Mesenchymal stem cell (in vitro differentiated cells and primary cell): ENCODE measurements at places on chromosomes 4 and X.

GRCh38 chr4:127936974-127937373 is 28.0 kb downstream of the MFSD8 start:
- peak; percentile 7 for DNase-seq

DNA sequence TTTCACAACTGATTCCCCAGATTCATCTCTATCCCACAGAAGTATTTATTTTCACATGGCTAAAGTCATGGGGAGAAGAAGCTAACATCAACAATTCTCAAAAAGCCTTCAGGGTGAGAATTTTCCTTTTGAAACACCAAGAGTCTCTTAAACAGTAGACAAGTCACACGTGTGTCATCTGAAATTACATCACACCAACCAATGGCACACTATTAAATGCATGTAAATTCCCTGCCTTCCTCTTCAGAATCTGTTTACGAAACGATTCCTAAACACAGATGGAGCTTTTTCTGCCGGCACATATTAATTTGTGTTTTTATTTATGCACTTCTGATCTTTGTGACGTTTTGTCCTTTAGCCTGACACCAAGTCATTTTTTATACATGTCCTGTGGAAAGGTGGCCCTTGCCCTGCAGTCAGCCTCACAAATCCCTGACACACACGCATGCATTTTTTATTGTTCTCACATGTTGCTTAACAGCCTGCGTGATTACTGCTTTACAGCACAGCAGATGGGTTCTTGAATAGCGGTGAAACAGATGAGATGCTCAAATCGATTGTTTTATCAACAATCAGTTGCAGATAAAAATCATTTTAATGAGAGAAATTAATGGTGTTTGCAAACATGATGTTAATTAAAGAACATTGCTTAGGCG is 735.9 kb upstream of the TENM3 start:
- DNase-seq, result no peak

DNA sequence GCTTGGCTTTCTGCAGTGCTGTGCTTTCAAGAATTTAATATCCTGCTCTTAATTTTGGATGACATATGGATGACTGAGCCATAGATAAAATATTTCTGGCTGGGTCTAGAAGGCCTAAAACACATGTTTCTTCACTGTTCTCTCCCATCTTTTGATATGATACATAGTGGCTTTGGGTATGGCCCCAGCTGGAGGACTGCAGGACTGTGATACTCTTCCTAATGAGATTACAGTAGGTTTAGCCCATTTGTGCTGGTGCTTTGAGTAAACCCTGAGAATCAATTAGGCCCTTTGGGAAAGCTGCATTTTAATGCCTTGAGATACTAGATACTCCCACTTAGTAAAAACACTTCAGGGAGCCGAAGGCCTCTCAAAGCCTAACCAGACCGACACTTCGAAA is 38.0 kb downstream of the KIT start:
- no peak for DNase-seq

GRCh38 chrX:13597874-13598273 is 28.5 kb downstream of the EGFL6 start:
- peak; percentile 7 for DNase-seq

- DNase-seq, result no peak
Measured at GRCh38 chr4:10640561-10641201, 43.9 kb downstream of the CLNK start.

DNA sequence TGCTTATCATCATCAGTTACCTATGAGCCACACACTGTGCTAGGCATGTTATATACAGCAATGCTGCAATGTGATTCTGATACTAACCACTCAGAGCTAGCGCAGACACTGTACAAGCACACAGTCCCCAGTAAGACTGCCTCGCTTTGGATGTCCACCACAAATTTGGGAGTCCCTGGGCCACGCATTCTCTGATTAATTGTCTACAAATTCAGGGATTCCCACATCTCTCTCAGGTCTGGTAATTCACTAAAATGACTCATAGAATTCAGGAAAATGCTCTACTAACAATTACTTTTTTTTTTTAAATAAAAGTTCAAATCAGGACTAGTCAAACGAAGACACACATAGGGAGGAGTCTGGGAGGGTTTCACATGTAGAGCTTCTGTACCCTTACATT is 652.1 kb upstream of the AADAT start:
- DNase-seq, result no peak

DNA sequence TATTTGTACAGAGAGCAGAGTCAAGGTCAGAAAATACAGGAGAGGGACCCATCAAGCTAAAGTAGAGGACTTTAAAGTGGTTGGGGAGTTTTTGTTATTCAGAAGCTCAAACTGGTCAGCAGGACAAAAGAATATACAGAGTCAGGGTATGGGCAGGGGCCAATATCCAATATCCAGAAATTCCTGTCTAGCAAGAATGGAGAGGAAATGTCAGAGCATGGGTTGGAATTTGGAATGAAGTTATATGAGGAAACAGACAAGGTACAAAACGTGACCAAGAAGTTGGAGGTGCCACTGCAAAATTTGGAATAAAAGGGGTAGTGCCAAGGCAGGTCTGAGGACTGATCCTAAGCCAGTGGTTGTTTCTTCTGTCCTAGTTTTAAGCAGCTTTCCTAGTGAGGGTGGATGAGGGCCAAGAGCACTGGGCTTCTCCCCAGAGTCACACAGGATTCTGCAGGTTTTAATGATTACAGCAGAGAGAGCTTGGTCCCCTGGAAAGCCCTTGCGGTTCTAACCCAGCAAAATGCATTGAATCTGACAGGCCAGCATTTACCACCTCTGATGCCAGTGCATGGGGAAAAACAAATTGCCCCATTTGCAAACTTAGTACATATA is 304.7 kb upstream of the FTHL17 start:
- DNase-seq, result no peak

DNA sequence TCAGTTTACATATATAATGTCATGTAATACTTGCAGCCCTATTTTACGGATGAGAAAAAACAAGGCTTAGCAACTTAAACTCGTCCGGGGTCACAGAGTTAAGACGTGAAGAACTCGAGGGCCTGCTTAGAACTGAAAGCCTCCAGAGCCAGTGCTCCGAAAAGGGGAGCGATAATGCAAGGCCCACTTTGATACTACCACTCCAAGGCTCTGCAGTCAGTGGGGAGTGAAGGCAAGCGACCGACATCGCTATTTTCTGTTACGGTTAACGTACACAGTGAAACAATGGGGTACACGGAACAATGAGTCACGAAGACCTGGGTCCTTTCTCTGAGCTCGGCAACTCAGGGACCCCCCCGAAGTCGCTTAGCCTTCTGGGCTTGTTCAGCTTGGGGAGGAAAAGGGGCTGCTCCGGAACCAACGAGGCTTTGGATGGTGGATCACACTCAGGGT is 965 bp downstream of the PPA2 start:
- no peak for DNase-seq

DNA sequence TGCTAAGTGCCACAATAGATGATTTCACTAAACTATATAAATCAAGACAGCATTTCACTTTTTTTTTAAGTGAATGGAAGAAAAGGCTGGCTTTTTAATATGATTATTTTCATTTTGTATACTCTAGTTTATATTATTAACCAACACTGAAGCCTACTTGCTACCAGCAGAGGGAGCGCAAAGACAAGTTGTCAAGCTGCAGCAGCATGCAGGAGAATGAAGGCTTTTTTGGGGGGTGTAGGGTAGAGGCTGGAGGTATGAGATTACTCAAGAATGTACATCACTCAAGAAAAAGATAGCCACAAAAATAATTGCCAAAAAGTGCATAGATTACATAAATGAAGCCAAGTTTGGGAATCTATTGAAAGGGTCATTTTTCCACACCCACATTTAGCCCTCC is 519.5 kb downstream of the FGF13 start:
- no peak for DNase-seq

GRCh38 chr4:1948892-1949436 is 59.8 kb downstream of the NELFA start:
- DNase-seq, result no peak

DNA sequence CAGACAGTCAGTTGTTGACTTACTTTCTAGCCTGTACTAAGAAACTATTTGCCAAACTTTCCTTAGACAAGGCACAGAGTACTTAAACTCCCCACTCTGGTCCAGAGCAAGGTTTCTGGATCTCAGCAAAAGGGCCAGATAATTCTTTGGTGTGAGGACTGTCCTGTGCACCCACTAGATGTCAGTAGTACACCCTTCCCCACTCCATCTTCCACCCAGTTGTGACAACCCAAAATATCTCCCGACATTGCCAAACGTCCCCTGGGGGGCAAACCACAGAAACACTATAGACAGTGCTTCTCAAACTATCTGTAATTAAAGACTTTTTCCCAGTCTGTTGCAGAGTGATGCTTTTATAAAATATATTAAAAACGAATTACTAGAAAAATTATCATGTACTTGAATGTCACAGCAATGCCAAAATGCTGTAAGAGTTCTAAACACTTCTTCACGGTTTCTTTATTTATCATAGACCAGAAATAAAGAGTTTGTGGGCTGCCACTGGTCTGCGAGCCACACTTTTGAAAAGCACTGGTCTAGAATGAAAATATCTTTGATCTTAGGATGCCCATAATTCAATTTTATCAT is 203.5 kb downstream of the PRDM5 start:
- peak; percentile 51 for DNase-seq

DNA sequence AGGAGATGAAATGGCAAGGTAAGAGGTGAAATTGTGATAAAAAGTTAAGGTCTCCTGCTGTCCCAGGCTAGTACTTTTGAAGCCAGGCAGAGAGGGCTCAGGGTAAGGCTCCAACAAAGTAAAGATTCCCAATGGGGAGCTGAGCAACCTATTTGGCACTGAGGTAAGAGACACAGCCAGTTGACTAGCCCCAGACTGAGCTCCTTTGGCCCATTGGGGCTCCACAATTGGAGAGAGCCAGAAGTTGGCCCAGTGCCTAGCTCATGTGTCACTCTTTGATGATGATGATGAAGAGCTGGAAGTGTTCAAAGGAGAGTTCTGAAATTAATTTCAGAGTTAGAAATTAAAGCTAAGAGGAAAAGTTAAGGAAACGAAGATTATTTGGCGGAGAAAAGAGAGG is 94.6 kb downstream of the RLIM start:
- DNase-seq, result no peak

DNA sequence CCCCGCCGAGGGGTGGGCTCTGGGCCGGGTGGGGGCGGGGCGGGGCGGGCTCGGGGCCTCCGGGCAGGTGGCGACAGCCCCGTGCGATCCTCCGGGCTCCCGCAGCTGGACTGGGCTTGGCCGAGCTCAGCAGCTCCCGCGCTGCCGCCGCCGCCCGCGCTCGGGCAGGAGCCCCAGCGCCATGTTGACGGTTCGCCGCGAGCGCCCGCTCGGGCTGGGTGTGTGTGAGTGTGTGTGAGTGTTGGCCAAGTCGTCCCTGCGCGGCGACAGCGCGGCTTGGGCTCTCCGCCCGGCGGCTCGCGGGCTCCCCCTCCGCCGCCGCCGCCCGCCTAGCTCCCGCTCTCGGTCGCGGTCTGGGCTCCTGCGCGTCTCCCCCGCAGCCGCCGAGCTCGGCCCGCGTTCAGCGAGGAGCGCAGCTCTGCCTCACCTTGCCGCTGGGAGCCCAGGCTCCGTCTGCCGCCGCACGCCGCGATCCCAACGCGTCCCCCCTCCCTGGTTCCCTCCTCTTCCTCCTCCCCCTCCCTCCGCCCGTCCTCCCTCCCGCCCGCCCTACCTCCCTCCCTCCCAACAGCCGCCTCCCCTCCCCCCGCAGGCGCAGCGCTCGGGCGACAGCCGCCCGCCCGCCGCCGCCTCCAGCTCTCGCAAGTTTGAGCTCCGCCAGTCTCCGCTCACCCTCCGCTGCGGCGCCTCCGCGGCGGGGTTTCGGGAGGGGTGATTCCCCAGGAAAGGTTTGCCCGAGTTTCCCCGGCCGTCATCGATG is at the start of gene BCOR:
TSS of gene BCOR (minus strand) at position 455 of the 760 bp plus-strand sequence. CDS start 20,029 bp downstream, outside the sequence.
- DNase-seq, result peak; percentile 78
